ENCODE measurements at places on chromosomes 11 and 22. TPM values are rescaled to one million over a fixed set of nuclear protein-coding genes. Genes with fewer than 3 reads are reported as not detected.

- no peak overlapping the region for H3K27ac ChIP-seq
- no peaks in the 10 kb centered on the region for H3K4me1 ChIP-seq
- no peaks in the 10 kb centered on the region for H3K36me3 ChIP-seq
- H3K27me3 ChIP-seq: peaks cover 10% of the 10 kb centered on the region
Measured at GRCh38 chr22:29478326-29479276, 1.4 kb upstream of the NEFH start.

GRCh38 chr11:1071571-1072115, 3.0 kb upstream of the MUC2 start:
- H3K27ac ChIP-seq: no peak overlapping the region
- no peaks in the 10 kb centered on the region for H3K36me3 ChIP-seq
- no peaks in the 10 kb centered on the region for H3K4me1 ChIP-seq
- no peak for DNase-seq

DNA sequence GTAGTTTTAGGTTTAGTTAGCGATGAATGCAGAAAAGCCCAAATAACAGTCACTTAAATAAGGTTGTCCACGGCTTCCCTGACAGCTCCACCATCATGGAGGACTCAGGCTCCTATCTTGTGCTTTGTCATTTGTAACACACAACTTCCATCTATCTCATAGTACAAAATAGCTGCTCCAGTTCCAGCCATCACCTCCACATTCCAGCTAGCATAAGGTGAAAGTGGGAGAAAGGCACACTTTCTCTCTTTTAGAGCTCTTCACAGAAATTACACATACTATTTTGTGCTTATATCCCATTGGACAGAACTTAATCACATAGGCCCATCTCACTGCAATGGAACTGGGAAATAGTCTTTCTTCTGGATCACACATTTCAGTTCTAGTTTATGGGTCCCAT, 8.7 kb downstream of the THY1 start:
- no peak overlapping the region for H3K4me3 ChIP-seq
- no peaks in the 10 kb centered on the region for H3K36me3 ChIP-seq
- H3K4me1 ChIP-seq: no peaks in the 10 kb centered on the region
- no peak overlapping the region for H3K27ac ChIP-seq

DNA sequence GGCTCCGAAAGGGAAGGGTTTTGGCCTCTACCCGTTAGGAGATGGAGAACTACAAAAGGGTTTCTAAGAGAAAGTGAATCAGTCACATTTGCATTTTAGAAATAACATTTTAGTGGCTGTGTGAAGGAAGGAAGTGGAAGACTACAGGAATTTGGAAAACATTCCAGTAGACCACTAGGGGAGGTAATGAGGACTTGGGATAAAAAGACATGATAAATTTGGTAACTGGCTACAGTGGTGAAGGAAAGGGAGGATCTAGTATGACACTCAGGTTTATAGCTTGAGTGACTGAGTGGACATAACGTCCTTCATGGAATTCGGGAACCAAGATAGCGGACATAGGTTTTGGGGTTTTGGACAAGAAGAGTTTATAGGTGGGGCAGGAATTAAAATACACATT, 7.0 kb upstream of the RRM1 start:
- H3K27ac ChIP-seq: no peak overlapping the region
- DNase-seq: no peak
- peaks cover 57% of the 10 kb centered on the region for H3K4me1 ChIP-seq
- no peaks in the 10 kb centered on the region for H3K27me3 ChIP-seq

- no peak overlapping the region for H3K27ac ChIP-seq
- peak; percentile 44 for DNase-seq
- H3K4me3 ChIP-seq: no peak overlapping the region
- no peaks in the 10 kb centered on the region for H3K4me1 ChIP-seq
Measured at GRCh38 chr11:71977743-71978418, 20.8 kb upstream of the IL18BP start.

DNA sequence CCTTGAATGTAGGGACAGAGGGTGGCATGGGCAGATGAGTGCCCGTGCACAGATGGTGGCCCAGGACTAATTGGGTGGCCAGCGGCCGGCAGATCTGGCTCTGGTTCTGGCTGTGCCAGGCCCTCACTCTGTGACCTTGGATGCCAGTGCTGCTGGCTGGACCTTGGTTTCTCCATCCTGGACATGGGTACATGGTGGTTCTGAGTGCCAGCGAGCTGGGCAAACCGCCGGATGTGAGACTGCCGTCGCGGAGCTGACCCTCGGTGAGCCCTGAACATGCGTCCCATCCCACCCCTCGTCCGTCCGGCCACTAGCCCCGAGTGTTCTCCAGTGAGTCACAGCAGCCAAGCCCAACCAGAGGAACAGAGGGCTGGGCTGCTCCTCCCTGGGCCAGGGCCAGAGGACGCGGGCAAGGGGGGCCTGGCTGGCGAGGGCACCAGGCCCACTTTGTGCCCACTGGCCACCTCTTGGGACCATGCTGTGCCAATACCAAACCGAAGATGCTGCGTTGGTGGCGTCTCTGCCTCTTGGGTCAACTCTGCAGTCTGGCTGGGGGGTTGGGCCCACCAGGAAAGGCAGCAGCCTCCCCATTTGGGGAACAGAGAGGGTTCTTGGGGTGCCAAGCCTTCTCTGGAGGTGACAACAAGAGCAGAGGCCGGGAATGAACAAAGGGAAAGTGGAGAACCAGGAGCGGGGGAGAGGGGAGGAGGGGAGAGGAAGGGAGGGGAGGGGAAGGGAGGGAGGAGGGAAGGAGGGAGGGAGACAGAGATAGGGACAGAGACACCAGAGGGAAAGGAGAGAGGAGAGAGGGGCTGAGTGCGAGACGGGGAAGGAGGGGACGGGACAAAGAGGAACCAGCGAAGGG, 10.7 kb downstream of the LSP1 start:
- no peaks in the 10 kb centered on the region for H3K36me3 ChIP-seq
- peaks cover 85% of the 10 kb centered on the region for H3K4me1 ChIP-seq
- H3K27ac ChIP-seq: no peak overlapping the region
- H3K27me3 ChIP-seq: no peaks in the 10 kb centered on the region
- no peak overlapping the region for H3K4me3 ChIP-seq

GRCh38 chr11:10490398-10491241, 35.6 kb downstream of the AMPD3 start:
- no peak overlapping the region for H3K27ac ChIP-seq
- H3K4me3 ChIP-seq: no peak overlapping the region
- no peaks in the 10 kb centered on the region for H3K27me3 ChIP-seq
- no peak for DNase-seq
- peaks cover 83% of the 10 kb centered on the region for H3K36me3 ChIP-seq

- no peaks in the 10 kb centered on the region for H3K27me3 ChIP-seq
- no peak for DNase-seq
- H3K36me3 ChIP-seq: no peaks in the 10 kb centered on the region
- no peaks in the 10 kb centered on the region for H3K4me1 ChIP-seq
Measured at GRCh38 chr11:80617156-80617555, 1176.3 kb upstream of the TENM4 start.

DNA sequence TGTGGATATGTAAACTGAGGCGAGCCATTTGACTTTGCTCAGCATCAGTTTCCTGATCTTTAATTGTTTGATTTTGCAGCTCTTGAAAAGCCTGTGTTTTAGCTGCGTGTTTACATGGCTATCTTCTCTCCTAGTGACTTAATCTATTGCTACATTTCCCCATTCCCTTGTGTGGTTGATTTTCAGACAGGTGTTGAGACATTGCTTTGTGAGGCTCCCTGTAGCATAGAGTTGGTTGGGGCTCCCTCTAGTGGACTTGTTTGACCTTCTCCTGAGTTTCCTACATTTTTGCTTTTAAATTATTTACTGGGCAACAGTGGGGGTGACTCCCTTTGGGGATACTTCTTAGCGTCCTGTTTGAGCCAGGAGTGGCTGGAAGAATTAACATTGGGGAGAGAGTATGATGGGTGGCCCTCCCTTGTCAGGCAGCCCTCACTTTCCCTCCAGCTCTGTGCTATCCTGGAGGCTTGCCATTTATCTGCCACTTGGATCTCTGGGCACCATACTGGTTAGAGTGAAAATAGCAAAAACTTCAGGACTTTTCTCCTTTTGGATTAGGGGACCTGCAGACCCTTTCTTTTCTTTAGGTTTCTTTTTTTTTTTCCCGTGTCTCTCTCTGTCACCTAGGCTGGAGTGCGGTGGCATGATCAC, 9.2 kb upstream of the CBL start:
- H3K4me1 ChIP-seq: no peaks in the 10 kb centered on the region
- peak; percentile 73 for DNase-seq
- H3K4me3 ChIP-seq: no peak overlapping the region
- H3K27ac ChIP-seq: no peak overlapping the region
- H3K27me3 ChIP-seq: no peaks in the 10 kb centered on the region

GRCh38 chr11:10640308-10640707, 53.2 kb downstream of the IRAG1 start:
- no peak for DNase-seq
- H3K27ac ChIP-seq: no peak overlapping the region
- H3K4me3 ChIP-seq: no peak overlapping the region
- H3K36me3 ChIP-seq: no peaks in the 10 kb centered on the region
- H3K27me3 ChIP-seq: no peaks in the 10 kb centered on the region

- peak overlapping the region; percentile 28 for H3K27ac ChIP-seq
- no peak overlapping the region for H3K4me3 ChIP-seq
- H3K36me3 ChIP-seq: no peaks in the 10 kb centered on the region
Measured at GRCh38 chr11:128552783-128553661, 34.3 kb downstream of the ETS1 start.

The THRSP gene
- total RNA-seq: not detected

The TMEM179B gene
- total RNA-seq: 66.6 TPM

Measured in CD4-positive, alpha-beta memory T cell (primary cell).